ENCODE measurements at places on chromosomes 4 and X. TPM values are rescaled to one million over a fixed set of nuclear protein-coding genes. Genes with fewer than 3 reads are reported as not detected.

Gene SLC16A2
- total RNA-seq, result 20.8 TPM

Gene TMEM184C
- 27.9 TPM for total RNA-seq

Gene FRMD7
- not detected for total RNA-seq

Gene CD40LG
- total RNA-seq, result not detected

Gene ZNF827
- 2.2 TPM for total RNA-seq

Gene TCEAL2
- not detected for total RNA-seq

Gene ACE2
- total RNA-seq, result not detected

Gene NPY5R
- not detected for total RNA-seq

Gene PRICKLE3
- 16.7 TPM for total RNA-seq

Gene NXF2B
- not detected for total RNA-seq

Gene PABPC4L
- 0.05 TPM for total RNA-seq

Gene HERC5
- 4.3 TPM for total RNA-seq

Gene NAA11
- not detected for total RNA-seq

Gene HS3ST1
- 0.35 TPM for total RNA-seq

Gene C1QTNF7
- not detected for total RNA-seq

Gene TEX13C
- not detected for total RNA-seq

Gene ATOH1
- total RNA-seq, result not detected

Gene CT55
- not detected for total RNA-seq

Gene TCEAL6
- not detected for total RNA-seq
